ENCODE measurements at places on chromosomes 7 and 10. TPM values are rescaled to one million over a fixed set of nuclear protein-coding genes. Genes with fewer than 3 reads are reported as not detected.

DDC gene
- total RNA-seq, result not detected

PDE6C gene
- not detected for total RNA-seq

MYPN gene
- 5.4 TPM for total RNA-seq

CCL24 gene
- total RNA-seq, result not detected

LLCFC1 gene
- total RNA-seq, result not detected

CCNY gene
- total RNA-seq, result 30.9 TPM

CHAT gene
- total RNA-seq, result not detected

- no peak for DNase-seq
These were observed 646 bp downstream of the FAM13C start for GRCh38 chr10:59361663-59362143.

DNA sequence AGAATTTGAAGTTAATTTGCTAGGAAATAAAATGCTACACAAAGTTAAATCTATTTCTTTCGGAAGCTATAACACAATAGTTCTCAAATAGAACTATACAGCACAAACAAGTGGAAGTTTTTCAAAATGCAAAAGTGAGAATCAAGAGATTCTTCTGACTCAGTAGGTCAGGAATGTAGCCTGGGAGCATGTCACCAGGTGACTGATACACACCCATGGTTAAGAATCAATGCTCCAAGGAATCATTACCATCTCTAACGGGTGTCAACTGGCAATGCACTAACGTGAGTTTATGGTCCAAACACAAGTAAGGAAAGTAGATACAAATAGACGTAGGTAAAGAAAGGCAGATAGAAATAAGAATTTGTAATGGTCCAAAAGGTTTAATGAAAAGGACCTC is 170.5 kb downstream of the SRPK2 start:
- no peak for DNase-seq

- DNase-seq, result no peak
These were observed 5.6 kb upstream of the LRRC27 start for GRCh38 chr10:132326344-132326889.

GRCh38 chr7:5636914-5637313 is 144.5 kb downstream of the RNF216 start:
- DNase-seq, result no peak

DNA sequence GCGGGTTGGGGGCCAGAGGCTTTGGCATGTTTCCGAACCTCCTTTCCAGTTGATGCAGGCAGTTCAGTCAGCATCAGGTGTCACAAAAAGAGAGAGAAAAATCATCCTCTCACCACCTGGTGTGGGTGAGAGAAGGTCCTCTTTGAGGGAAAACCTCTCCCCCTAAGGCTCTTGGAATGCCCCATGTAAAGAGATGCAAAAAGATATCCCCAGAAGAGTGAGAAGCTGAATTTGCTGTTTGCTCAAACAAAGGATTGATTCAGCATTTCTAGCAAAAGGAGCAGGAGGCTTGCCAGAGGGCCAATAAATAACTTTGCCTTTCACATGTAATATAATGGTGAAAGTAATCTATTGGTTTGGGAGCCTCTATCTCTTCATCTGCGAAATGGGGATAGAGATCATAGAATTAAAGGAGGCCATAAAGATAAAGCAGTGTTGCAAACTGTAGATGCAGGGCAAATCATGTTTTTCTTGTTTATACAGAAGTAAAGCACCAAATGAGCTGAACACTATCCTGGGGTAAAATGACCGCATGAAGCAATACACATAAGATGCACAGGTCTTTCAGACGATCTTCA is 425.9 kb downstream of the LRMDA start:
- DNase-seq, result no peak

DNA sequence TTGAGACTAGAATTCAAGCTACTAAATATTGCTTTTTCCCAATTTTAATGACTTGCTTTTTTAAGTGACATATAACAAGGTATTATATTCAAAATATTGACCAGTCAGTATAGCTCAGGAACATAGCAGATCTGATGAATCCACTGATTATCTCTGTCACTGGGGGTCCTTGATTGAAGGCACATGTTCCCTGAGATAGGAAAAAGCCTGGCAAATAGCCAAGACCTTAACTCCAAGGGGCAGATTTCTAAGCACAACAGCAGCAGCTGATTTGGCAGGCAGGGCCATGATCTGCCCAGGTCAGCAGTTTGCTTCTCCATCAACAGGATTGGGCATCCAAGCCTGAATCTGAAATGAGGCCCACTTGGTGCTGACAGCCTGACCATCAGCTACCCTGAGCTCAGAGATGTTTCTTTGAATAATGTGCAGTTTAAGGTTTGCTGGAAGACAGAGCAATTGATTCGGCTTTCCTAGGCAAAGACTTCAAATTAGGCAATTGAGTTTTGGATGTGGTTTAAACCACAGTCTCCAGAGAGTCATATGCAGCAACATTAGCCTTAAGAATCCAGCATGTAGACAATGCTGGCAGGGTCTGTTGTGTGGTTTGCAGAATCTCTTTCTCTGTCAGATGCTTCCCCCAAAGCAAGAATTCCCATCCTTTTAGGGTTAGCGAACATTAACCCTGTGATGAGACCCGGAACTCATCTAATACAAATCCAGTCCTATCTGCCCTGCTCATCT is 352.6 kb downstream of the ADRA2A start:
- no peak for DNase-seq
